T-cell (primary cell): ENCODE measurements at places on chromosomes 5 and 9.

GRCh38 chr5:57335092-57335660 lies 147.4 kb downstream of the ACTBL2 start:
- no peak for DNase-seq
- H3K4me1 ChIP-seq, result no peaks in the 10 kb centered on the region
- no peaks in the 10 kb centered on the region for H3K27me3 ChIP-seq
- H3K4me3 ChIP-seq, result no peak overlapping the region
- no peaks in the 10 kb centered on the region for H3K36me3 ChIP-seq

DNA sequence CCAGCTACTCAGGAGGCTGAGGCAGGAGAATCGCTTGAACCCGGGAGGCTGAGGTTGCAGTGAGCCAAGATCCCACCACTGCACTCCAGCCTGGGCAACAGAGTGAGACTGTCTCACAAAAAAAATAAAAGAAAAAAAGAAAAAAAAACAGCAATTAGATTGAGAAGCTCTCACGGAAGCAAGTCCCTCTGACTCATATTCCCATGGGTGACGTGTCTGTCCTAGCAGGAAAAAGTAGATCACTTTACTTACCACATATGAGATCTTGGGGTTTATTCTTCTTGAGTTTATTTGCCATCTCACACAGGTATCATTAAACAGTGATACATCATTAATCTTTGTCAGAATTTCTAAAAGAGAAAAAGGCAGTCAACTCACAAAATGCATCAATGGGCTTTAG lies 62.6 kb downstream of the SUSD1 start:
- H3K4me3 ChIP-seq, result no peak overlapping the region
- no peaks in the 10 kb centered on the region for H3K27me3 ChIP-seq
- no peak for DNase-seq
- H3K27ac ChIP-seq, result no peak overlapping the region

DNA sequence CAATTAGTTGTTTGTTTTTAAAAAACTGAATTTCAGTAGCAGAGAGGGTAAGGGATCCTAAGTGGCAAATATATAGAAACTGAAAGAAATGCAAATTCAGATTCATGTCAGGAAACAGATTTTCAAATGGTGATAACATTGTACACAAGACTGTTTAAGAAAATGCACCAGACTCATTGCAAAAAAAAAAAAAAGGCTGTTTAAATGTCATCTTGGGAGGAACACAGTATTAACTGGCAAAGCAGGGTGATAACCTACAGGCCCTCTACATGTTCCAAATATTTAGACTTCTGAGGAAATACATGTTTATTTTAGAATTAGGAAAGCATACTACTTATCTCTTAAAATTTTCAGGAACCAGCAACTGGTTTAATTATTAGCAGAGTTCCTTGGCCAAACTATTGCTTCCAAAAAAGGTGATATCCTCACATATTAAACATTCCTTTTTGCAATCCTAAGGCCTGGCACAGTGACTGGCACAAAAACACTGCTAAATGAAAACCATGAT lies 114.5 kb downstream of the TSSK1B start:
- no peak overlapping the region for H3K27ac ChIP-seq
- no peak for DNase-seq
- no peaks in the 10 kb centered on the region for H3K27me3 ChIP-seq
- no peaks in the 10 kb centered on the region for H3K4me1 ChIP-seq
- no peak overlapping the region for H3K4me3 ChIP-seq

GRCh38 chr9:123318961-123319421 lies 37.0 kb upstream of the CRB2 start:
- no peaks in the 10 kb centered on the region for H3K27me3 ChIP-seq
- H3K27ac ChIP-seq, result no peak overlapping the region
- peaks cover 15% of the 10 kb centered on the region for H3K4me1 ChIP-seq
- no peak overlapping the region for H3K4me3 ChIP-seq
- no peak for DNase-seq
- no peaks in the 10 kb centered on the region for H3K36me3 ChIP-seq
